ENCODE measurements at places on chromosomes 6 and 20.
A peak's percentile ranks its signal among the peaks of the same experiment; 100 is the strongest.

- DNase-seq, result no peak
Observed at GRCh38 chr6:32906539-32906938, 34.3 kb downstream of the HLA-DMB start.

DNA sequence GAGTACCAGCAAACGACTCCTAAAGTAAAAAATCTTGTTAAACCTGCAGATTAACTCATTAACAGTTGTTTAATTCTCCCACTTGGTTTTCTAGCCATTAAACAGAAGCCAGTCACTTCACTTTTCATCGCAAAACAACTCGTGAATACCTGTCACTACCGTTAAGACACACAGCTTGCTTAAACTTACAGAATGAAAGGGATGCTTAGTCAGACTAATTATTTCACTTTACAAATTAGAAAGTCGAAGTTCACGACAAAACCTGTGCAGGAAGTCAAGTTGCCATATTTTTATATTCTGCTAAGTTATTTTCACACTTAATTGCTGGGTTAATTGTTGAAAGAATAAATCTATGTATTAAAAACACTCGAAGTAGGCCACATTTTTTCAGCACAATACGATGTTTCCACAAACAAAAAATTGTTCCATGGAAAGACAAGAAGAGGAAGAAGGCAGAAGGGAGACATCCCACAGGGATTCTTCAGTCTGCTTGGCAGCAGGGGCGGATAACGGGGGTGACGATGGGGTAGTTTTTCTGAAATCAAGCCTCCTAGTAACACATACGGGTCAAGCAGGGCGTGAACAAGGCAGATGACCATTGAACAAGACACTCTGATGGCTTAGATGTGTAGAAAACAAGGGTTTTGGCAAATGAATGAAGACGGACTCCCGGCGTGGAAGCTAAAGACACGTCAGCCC, 933 bp downstream of the SSR1 start:
- no peak for DNase-seq

GRCh38 chr6:109186012-109186411, 90.7 kb downstream of the CEP57L1 start:
- DNase-seq, result no peak

DNA sequence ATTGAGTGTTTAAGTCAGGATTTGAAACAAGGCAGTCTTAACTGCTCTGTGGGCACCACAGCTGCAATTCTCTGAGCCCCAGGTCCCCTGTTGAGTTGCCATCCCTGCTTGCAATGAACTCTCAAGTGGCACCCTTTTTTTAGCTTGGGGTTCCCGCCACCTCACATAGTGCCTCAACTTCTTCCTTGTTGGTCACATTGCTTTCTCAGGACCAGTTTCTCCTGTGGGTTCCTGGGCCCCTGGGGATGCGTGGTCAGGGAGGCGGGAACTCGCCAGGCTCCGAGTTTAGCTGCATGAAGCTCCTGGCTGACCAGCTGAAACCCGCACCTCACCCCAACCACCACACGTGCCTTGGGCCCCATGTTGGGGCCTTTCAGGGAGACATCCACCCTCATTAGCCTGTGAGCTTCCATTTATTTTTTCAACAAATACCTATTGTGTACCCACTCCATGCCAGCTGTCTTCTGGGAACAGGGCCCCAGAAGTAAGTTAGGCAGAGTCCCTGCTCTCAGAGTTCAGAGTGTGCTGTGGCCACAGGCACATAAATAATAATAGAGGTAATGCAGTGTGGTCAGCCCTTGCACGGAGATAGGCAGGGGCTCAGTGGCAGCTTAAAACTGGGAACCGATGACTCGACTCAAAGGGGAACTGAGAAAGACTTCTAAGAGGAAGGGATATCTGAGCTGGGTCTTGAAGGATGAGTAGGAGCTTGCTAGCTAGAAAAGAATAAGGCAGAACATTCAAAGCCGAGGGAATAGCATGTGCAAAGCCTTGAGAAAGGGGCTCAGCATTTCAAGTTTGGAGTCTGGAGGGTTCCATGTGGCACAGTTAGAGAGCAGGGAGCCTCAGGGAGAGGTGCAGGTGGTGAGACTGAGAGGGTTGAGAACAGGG, 33.9 kb upstream of the FAM83D start:
- no peak for DNase-seq

DNA sequence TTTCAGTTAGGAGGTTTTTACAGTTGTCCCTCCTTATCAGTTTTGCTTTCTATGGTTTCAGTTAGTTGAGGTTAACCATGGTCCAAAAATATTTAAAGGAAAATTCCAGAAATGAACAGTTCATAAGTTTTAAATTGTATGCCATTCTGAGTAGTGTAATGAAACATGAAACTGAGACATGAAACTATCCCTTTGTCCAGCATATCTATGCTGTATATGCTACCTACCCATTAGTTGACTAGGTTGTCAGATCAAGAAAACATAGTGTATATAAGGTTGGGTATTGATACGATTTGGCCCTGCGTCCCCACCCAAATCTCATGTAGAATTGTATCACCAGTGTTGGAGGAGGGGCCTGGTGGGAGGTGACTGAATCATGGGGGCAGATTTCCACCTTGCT, 39.1 kb downstream of the VGLL2 start:
- DNase-seq, result no peak

DNA sequence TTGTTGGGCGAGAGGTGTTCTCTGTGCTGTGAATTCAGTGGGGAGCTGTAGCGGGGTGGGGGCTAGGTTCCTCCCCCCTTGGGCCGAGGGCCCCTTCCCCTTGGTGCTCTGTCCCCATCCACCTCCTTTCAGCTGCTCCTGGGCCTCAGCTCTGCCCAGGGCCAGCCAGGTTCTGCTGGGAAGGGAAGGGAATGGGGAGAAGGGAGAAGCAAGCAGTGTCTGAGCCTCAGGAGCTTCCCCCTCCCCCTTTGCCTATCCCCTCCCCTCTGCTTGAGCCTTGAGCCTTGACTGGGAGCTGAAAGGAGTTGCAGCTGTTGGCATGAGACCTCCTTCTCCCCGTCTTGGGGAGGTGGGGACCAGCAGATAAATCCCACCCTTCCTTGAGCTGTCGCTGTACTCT, 576 bp upstream of the RRP36 start:
- no peak for DNase-seq

GRCh38 chr20:51767867-51768758, at the start of gene ATP9A:
ATP9A (minus strand) TSS chr20:51768390; CDS start chr20:51768369, 21 bp downstream.
- DNase-seq, result no peak

- no peak for DNase-seq
Observed at GRCh38 chr20:43812216-43812615, 85.4 kb upstream of the GTSF1L start.

- DNase-seq, result no peak
Observed at GRCh38 chr20:54624706-54625390, 149.5 kb downstream of the DOK5 start.

- no peak for DNase-seq
Observed at GRCh38 chr20:37228656-37229055, 33.0 kb downstream of the GHRH start.

DNA sequence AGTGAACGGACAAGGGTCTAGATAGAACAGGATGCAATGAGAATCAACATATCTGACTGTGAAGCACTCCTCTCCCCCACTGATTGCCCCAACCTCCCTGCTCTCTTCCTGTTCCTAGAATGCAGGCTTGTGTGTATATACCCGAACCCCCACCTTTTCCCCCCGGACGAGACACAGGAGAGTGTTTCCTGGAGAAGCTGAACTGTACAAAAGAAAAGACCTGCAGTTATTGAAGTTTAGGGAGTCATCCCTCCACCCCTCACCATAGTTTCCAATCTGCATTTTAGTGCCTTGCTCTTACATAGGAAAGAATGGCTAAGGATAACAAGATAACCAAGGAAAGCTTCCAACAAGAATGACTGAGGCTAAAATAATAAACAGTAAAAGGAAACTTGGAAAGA, 55.5 kb upstream of the PDE10A start:
- DNase-seq, result no peak

- peak; percentile 88 for DNase-seq
Observed at GRCh38 chr20:35207950-35208611, 18.4 kb upstream of the MMP24 start.

DNA sequence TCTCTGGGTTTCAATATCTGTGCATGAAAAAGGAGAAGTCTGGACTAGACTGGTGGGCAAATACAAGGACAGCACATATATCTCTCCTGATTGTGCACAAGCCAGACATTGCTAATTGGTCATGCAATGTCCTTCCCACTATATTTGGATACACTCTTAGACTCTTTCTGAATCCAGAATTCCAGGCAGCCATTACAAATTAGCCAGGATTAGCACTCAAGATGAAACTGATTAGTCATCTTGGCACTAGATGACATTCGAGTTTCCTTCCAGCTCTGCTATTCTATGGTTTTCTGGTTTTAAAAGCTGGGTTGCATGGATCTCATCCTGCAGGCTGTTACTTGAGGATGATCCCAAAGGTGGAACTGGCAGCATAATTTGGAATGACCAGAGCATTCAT, 73.2 kb downstream of the SCP2D1 start:
- DNase-seq, result no peak

DNA sequence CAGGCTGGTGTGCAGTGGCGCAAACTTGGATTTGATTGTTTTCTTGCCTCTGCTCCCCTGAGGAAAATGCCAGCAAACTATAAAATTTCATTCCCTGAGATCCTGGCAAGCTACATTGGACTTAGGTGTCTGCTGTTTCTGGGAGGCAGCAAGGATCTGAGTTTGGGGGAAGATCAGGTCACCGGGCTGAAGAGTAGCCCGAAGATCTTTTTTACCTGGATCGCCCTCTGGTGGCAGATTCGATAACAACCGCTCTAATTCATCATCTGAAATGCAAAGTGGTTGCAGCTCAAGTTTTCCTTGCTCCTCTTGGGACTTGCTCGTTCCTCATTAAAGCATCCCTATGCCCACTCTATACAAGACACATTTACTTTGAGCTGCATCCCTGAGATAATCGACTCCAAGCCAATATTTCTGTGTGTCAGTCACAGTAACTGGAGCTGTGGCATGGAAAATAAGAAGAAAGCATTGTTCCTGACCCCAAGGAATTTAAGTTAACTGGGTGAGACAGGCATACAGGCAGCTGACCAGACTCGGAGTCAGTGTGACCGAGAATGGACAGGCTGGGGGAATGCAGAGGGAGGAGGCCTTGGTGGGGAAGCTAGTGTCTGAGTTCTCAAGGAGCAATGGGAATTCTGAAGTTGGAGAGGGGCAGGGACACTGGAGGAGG, 131.8 kb upstream of the PROKR2 start:
- DNase-seq, result peak; percentile 56

DNA sequence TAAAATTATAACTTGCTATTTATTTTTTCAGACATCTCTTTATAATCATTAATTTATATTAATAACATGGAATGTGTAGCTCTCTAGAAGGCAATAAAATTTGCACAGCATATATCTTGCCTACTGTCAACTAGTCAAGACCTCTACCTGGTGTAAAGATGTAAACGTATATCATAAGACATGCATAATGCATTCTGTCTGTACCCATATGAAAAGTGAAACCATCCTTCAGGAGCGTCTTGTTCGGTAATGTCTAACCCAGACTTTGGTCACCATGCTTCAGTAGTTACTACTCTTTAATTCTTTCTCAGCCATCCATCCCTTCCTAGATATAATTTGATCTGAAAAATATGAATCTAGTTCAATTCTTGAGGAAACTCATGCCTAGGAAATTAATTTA, 21.0 kb downstream of the CEP43 start:
- DNase-seq, result no peak

DNA sequence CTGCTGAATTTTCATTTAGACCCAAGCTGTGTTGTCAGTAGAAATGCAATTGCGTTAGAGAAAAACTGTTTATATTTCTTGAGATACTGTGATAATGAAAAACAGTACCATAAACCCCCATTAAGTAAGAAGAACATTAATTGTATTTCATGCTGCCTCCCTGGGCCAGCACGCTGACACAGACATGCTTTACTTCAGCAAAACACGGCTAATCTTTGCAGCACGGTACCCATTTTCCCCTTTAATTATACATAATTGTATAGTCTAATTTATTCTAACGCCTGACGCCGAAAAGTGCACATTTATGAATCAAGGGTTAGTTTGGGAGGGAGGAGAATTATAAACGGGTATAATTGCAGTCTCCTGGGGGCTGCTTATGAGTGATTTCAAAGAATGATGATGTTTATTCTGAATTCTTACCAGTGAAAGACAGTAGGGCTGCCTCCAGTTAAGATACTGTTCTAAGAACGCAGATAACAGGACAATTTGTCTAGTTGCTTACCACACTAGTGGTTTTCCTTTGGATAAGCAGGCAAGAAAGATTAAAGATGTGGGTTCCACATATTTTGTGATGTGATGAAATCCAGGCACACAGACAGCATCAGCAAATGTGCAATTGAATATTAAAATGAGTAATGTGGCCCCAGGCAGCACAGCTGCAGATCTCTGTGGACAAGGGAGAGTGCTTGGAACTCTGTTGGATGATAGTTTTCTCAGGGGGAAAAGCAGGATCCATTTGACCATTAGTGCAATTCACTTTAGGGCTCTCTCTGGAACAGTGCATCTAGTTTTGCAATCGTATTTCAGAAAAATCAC, 4.7 kb upstream of the SULF2 start:
- peak; percentile 34 for DNase-seq

- DNase-seq, result no peak
Observed at GRCh38 chr20:45745015-45745414, 22.9 kb downstream of the SPINT4 start.

GRCh38 chr6:167827583-167828324, 1.0 kb downstream of the AFDN start:
- peak; percentile 31 for DNase-seq

DNA sequence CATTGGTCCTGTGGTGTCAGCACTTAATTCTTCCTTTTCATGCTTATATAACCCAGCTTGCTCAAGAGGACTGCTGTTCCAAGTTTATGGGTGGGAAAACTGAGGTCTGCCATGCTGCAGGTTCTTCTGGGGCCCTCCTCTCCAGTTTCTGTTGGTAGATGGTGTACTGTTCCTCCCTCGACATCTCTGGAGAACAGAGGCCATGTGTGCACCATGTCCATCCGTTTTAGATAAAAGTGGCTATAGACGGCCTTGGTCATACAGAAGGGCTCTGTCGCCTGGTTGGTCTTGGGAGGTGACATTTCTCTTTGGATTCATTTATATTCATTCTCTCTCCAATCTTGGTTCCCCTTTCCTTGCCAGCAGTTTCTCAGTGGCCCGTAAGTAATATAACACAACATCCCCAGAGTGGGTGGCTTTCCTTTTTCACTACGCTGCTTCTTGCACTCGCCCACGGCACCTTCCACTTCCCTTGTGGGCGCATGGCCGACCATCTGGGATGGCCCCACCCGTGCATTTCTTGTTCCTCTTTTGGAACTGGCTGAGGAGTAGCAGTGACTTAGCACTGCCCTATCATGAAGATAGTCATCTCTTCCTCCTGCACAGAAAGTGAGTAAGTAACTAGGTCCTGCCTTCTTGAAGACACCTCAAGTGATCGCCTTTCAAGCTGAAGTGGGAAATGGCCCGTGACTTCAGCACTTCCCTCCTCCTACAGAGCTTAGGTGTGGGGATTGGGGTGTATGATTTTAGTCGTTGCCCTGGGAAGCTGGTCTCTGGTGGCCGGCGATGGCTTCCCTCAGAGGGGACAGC, 94.2 kb downstream of the RREB1 start:
- DNase-seq, result peak; percentile 64

- peak; percentile 47 for DNase-seq
Observed at GRCh38 chr20:51014797-51015722, 7.8 kb downstream of the KCNG1 start.

Measured in mucosa of gallbladder (tissue), 1 donor.